Thoracic aorta (tissue), 2 donors: ENCODE measurements at places on chromosomes 2 and 18. TPM values are rescaled to one million over a fixed set of nuclear protein-coding genes. Genes with fewer than 3 reads are reported as not detected.
A peak's percentile ranks its signal among the peaks of the same experiment; 100 is the strongest.

DNA sequence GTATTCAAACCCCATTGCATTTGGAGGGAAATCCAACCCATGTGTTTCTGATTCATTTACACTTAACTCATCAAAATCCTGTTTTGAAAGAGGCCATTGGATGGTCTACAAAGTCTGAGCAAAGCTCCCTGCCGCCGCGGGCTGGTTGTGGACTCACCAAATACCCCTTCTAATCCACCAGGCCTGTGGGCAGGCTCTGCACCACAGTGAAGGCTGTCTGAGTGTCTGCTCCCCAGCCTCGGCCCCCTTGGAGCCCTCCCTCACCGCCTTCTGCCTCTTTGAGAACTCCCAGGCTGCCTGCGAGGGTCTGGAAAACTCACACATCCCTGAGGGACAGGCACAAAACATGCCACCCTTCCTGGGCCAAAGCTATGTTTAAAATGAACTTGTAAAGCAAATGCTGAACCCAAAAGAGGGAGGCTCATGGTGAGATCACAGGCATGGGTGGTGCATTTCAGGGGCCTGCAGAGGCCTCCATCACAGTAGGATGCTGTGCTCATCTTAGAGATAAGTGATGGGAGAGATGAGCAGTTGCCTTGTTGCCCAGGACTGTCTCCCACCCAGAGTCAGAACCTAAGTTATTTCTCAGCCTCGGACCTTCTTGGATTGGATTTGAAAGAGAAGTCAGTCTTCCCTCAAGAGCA lies 225.0 kb downstream of the CYP26B1 start:
- H3K4me3 ChIP-seq, result no peak overlapping the region
- no peaks in the 10 kb centered on the region for H3K27me3 ChIP-seq
- H3K27ac ChIP-seq, result no peak overlapping the region
- no peak for DNase-seq

- DNase-seq, result no peak
- no peak overlapping the region for H3K4me3 ChIP-seq
- H3K27me3 ChIP-seq, result no peaks in the 10 kb centered on the region
- H3K27ac ChIP-seq, result no peak overlapping the region
- peaks cover 42% of the 10 kb centered on the region for H3K36me3 ChIP-seq
Observed at GRCh38 chr2:179952658-179953057, 54.4 kb downstream of the CWC22 start.

SLC11A1 gene
- 122 TPM for total RNA-seq

GRCh38 chr2:44246840-44247369 lies 28.4 kb upstream of the SLC3A1 start:
- no peak for DNase-seq
- no peak overlapping the region for H3K27ac ChIP-seq
- H3K27me3 ChIP-seq, result no peaks in the 10 kb centered on the region
- no peaks in the 10 kb centered on the region for H3K36me3 ChIP-seq
- no peak overlapping the region for H3K4me3 ChIP-seq

DNA sequence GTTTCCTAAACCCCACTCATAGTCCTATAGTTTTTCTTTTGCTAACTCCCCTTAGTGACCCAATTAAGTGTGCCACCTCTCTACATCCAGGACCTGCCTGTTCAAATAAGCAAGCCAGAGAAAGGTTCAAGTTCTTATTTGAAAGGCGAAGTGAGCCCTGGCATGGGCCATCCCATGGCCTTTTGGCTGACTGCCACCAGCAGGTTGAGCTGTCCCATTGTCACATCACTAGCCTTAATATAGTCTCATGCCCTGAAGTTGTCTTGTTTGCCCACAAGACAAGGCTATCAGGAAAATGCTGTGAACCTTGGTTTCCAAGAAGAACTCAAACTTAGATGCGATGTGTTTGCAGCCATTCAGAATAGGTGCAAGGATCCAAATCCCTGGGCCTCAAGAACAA lies 158.8 kb downstream of the SH3RF3 start:
- no peak overlapping the region for H3K27ac ChIP-seq
- H3K27me3 ChIP-seq, result no peaks in the 10 kb centered on the region
- no peak for DNase-seq
- no peak overlapping the region for H3K4me3 ChIP-seq
- peaks cover 57% of the 10 kb centered on the region for H3K4me1 ChIP-seq

DNA sequence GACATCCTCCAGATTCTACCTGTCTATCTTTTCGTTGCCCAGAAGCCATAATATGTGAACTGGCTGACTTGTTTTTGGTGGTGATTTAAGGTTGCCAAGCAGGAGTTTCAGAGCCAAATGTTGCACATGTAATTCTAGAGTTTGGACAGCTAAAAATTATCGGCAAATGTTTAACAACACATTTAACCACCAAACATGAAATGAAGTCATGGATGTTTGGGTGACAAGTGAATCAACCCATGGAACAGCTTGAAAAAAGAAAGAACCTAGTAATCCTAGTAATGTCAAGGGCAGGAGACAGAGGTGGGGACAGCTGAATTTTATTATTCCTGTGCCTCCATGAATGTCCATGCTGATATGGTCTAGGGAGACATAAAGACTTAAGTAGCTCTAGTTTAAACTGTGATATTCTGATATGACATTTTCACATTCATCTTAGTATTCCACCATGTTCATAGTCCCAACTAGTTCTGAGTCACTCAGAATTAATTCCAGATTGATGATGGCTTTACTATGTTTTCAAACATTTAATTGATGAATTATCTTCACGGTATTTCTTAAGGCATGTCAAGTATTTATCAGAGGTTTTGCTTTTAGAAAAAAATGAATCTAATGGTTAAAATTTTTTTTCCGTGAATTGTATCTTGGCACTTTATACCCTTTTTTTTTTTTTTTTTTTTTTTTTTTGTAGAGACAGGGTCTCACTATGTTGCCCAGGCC lies 101.7 kb downstream of the SOCS6 start:
- H3K4me3 ChIP-seq, result no peak overlapping the region
- H3K27ac ChIP-seq, result no peak overlapping the region
- H3K36me3 ChIP-seq, result no peaks in the 10 kb centered on the region
- no peaks in the 10 kb centered on the region for H3K27me3 ChIP-seq
- no peaks in the 10 kb centered on the region for H3K4me1 ChIP-seq
- no peak for DNase-seq

DNA sequence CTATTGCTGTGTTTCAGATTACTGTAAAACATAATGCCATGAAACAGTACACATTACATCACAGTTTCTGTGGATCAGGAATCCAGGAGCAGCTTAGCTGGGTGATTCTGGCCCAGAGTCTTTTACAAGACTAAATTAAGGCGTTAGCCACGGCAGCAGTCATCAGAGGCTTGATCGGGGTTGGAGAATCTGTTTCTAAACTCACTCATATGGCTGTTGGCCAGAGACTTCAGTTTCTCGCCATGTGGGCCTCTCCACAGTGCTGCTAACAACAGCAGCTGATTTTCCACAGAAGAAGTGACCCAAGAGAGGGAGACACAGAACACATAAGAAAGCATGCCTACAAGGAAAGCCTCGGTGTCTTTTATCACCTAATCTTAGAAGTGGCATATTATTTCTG lies 89.2 kb upstream of the MYO3B start:
- no peak for DNase-seq
- H3K36me3 ChIP-seq, result no peaks in the 10 kb centered on the region
- no peak overlapping the region for H3K4me3 ChIP-seq
- no peaks in the 10 kb centered on the region for H3K27me3 ChIP-seq
- H3K4me1 ChIP-seq, result no peaks in the 10 kb centered on the region

- no peaks in the 10 kb centered on the region for H3K27me3 ChIP-seq
- H3K36me3 ChIP-seq, result no peaks in the 10 kb centered on the region
- no peak overlapping the region for H3K4me3 ChIP-seq
- no peak overlapping the region for H3K27ac ChIP-seq
Observed at GRCh38 chr18:41871229-41872000, 83.6 kb upstream of the PIK3C3 start.

GRCh38 chr2:125961739-125962138 lies 694.2 kb upstream of the GYPC start:
- H3K27me3 ChIP-seq, result no peaks in the 10 kb centered on the region
- H3K27ac ChIP-seq, result no peak overlapping the region
- H3K36me3 ChIP-seq, result no peaks in the 10 kb centered on the region
- DNase-seq, result no peak
- no peaks in the 10 kb centered on the region for H3K4me1 ChIP-seq
- no peak overlapping the region for H3K4me3 ChIP-seq

DNA sequence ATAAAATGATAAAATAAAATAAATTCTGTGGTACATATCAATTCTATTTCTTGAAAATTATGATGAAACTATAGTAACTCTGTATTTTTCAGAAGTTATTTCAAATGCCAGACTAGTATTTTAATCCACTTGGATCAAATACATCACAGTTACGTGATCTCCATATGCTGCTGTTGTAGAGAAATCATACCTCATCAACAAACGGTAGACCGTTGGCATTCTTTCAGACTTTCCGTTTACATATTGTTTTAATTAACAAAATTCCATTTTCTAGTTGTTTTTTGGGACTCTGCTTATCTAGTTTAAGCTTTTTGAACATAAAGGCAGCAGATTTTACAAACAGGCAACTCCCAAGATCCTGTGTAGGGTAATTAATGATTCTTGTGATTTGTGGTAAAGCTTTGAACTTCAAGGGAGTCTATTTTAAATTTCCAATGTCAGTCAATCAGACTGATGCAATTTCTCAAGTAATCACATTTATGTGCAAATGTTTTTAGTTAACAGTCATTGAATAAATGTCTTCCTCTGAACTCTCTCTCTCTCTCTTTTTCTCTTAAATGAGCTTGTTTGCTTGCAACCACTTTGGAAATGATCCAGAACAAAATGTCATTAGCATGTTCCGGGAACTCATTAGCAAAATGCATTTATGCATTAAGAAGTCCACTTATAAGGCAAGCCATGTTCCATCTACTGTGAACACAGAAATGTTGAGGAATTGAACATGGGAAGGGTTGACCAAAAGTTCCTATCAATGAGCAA lies 31.8 kb downstream of the NYAP2 start:
- no peaks in the 10 kb centered on the region for H3K36me3 ChIP-seq
- no peak overlapping the region for H3K4me3 ChIP-seq
- no peaks in the 10 kb centered on the region for H3K27me3 ChIP-seq

WDFY1 gene
- 64.0 TPM for total RNA-seq

GRCh38 chr2:122061831-122062230 lies 306.4 kb downstream of the TSN start:
- DNase-seq, result no peak
- no peak overlapping the region for H3K4me3 ChIP-seq
- H3K4me1 ChIP-seq, result no peaks in the 10 kb centered on the region
- H3K36me3 ChIP-seq, result no peaks in the 10 kb centered on the region

GRCh38 chr2:29267720-29268119 lies 152.5 kb downstream of the CLIP4 start:
- no peak overlapping the region for H3K4me3 ChIP-seq
- no peaks in the 10 kb centered on the region for H3K27me3 ChIP-seq
- no peak for DNase-seq
- no peak overlapping the region for H3K27ac ChIP-seq
- H3K36me3 ChIP-seq, result no peaks in the 10 kb centered on the region

GRCh38 chr2:49404108-49404507 lies 249.8 kb upstream of the FSHR start:
- no peaks in the 10 kb centered on the region for H3K4me1 ChIP-seq
- H3K27ac ChIP-seq, result no peak overlapping the region
- no peaks in the 10 kb centered on the region for H3K27me3 ChIP-seq
- H3K36me3 ChIP-seq, result no peaks in the 10 kb centered on the region

GRCh38 chr18:25814841-25815458 lies 275.5 kb downstream of the SS18 start:
- no peaks in the 10 kb centered on the region for H3K36me3 ChIP-seq
- no peak overlapping the region for H3K27ac ChIP-seq
- DNase-seq, result no peak
- no peak overlapping the region for H3K4me3 ChIP-seq
- H3K27me3 ChIP-seq, result no peaks in the 10 kb centered on the region

DNA sequence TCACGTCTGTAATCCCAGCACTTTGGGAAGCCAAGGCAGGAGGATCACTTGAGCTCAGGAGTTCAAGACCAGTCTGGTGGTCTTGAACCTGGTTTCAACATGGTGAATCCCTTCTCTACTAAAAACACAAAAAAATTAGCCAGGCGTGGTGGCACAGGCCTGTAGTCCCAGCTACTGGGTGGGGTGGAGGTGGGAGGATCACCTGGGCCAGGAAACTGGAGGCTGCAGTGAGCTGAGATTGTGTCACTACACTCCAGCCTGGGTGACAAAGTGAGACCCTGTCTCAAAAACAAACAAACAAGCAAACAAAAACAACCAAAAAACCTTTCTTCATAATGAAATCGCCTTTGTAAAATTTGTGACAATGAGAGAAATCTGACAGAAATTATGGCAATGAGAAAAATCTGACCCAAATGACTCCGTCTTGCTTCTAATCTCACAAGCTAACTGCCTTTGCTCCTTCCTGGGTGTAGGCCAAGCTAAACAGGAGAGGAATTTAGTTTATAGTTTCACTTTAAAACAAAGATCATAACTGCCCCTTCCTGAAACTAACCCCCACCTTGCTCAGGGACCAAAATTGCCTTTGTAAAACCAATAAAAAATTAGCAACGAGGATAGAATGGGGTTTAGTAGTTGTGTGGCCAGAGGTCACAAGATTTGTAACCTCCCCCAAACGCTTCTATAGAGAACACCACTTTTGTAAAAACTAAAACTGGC lies 60.7 kb upstream of the KIF5C start:
- no peaks in the 10 kb centered on the region for H3K36me3 ChIP-seq
- no peaks in the 10 kb centered on the region for H3K27me3 ChIP-seq
- H3K4me1 ChIP-seq, result peaks cover 32% of the 10 kb centered on the region

GRCh38 chr2:206432193-206433082 lies 10.9 kb upstream of the ADAM23 start:
- H3K4me3 ChIP-seq, result no peak overlapping the region
- no peak for DNase-seq
- H3K36me3 ChIP-seq, result no peaks in the 10 kb centered on the region
- H3K27me3 ChIP-seq, result no peaks in the 10 kb centered on the region

DNA sequence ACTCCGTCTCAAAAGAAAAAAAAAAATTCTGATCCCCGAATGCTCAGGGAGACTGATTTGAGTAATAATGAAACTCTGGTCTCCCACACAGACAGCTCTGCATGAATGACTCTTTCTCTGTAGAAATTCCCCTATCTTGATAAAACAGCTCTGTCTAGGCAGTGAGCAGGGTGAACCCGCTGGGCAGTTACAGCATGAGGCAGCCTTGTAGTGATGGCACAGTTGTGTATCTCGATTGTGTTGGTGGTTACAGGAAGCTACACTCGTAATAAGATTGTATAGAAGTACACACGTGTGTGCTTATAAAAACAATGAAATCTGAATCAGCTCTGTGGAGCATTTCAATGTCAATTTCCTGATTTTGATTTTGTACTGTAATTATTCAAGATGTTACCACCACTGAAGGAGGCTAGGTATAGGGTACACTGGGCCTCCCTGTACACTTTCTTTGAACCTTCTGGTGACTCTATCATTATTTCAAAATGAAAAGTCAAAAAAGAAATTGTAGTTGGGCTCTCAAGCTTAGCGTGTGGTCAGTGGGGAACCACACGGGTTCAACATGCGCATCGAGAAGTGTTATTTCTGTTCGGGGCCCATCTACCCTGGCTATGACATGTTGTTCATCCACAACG lies 34.9 kb upstream of the ATP8B1 start:
- no peak overlapping the region for H3K27ac ChIP-seq
- H3K36me3 ChIP-seq, result no peaks in the 10 kb centered on the region

- no peaks in the 10 kb centered on the region for H3K36me3 ChIP-seq
- no peak for DNase-seq
- H3K27me3 ChIP-seq, result no peaks in the 10 kb centered on the region
- H3K4me3 ChIP-seq, result peak overlapping the region; percentile 53
- H3K4me1 ChIP-seq, result peaks cover 32% of the 10 kb centered on the region
- peak overlapping the region; percentile 85 for H3K27ac ChIP-seq
Observed at GRCh38 chr2:3523551-3524041, 4.3 kb upstream of the ADI1 start.
